ENCODE measurements at places on chromosomes 2 and 18. TPM values are rescaled to one million over a fixed set of nuclear protein-coding genes. Genes with fewer than 3 reads are reported as not detected.

DNA sequence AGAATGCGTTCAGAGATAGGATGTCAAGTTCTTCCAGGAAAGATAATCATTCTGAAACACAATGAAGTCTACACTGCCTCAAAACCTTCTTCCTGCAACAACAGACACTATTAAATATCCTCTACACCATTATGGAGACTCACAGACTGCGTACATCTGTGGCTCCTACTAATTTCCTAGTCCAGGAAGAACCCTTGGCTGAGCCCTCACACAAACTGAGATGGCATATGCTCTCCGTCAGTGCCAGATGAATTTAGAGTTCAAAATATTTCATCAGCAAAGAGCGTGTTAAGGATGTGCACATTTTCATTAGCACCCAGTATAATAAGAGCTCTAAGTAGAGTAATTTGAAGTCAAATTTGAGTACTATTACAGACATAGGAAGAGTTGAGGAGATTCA lies 117.2 kb downstream of the TCF4 start:
- no peak for DNase-seq

DNA sequence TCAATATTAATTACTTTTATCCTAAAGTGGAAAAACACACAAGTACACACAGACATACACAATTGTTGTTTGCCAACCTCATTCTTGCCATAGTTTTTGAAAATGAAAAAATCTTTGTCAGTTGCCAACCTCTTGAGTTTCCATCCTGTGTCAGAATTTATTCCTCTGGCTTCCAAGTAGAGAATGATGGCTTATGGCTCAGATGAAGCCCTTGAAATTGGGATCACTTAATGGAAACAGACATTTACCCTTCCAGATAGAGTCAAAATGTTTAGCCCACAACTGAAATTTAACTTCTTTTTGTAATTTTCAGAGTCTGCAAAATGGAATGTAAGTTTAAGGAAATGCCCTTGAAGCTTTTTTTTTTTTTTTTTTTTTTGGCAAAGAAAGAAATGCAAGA lies 321.6 kb upstream of the TNP1 start:
- DNase-seq = no peak

The R3HDM1 gene
- 81.3 TPM for total RNA-seq

GRCh38 chr2:174263997-174264396 lies 15.7 kb upstream of the OLA1 start:
- DNase-seq = no peak

GRCh38 chr18:38526922-38527321 lies 961.3 kb upstream of the CELF4 start:
- no peak for DNase-seq

DNA sequence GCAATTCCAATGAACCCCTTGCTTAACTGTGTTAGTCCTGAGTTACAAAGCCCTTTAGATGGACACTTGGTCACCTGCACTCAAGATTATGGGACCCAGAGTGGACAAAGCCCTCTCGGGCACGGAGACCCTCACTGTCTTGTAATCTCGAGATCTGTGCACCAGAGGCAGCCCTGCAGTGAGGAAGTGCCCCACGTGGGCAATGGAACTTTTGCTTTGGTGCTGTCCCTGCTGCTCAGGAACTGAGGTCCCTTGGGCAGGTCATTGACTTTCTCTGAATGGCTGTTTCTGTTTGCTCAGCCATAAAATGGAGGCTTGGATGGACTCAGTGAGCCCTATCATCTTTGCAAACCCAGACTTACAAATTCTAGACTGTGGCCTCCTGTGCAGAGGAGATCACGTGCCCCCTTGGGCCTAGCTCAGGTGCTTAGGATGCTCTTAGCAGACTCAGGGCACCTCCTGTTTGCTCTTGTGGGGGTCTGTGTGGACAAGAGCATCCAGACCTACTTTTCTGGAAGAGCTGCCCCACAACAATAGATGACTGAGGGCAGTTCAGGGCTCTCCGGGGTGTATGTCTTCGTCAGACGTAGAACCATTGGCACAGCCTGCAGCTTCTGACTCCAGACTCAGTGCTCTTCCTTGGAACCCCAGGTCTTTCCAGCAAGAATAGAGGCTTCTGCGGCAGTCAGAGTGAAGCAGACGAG lies 94.5 kb upstream of the HS6ST1 start:
- no peak for DNase-seq

The MOCOS gene
- 0.24 TPM for total RNA-seq

The DYSF gene
- total RNA-seq = 36.6 TPM

DNA sequence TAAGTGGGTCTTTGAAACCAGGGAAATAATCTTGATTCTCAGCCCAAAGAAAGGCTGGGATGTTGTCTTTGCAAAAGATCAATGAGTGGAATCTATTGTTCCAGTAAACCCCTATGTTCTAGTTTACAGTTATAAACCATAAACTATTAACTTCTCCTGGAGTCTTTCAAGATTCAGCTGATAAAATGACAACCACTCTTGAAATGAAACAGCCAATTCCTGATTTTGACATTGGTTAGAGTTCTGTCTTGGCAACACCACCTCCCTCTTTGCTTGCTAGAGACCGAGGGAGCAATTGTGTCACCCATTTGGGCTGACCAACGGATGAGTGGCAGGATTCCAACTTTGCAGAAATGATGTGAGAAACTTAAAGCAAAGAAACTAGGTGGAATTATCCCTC lies 746.9 kb downstream of the SLC4A3 start:
- DNase-seq = no peak

DNA sequence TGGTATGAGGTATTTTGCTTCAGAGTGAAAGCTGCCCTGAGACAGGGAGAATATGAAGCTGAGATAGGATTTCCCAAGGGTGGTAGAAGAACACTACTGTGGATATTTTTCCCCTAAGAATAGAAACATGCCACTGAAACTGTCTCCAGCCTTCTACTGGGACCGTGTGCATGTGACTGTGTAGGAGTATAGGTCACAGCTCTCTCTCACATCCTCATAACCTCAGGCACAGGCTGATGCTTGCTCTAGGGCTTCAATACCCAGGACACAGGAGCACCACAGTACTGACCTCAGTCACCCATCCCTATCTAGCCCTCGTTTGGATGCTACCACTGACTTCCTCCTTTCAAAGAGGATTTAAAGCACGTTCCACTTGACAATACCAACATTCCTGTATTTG lies 67.2 kb downstream of the REV1 start:
- DNase-seq = no peak

DNA sequence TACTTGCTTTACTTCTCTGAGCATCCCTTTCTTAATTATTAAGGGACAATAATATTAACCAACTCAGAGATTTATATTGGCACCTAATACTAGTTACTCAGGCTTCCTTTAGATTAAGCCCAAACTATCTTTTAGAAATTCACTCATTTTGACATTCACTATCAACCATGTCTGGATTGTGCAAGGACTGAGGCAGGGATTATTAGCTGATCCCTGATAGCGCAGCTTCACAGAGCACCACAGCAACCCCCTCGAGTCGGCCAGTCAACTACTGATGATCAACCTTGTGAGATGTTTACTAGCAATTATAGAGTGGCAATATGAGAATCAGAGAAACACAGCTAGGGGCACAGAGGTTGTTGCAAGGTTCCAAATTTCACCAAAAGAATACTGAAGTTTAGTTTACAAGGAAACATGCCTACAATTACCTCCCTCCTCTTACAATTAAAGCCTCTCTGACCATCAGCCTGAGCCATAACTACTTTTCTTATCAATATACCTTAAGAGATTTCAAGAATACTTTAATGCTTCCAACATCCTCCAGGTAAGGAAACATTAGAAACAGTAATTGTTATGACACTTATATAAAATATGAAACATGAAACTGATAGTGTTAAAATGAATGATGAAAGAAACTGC lies 191.6 kb downstream of the TCF4 start:
- DNase-seq = no peak

GRCh38 chr18:63844254-63844653 lies 43.3 kb upstream of the SERPINB2 start:
- no peak for DNase-seq

The CCBE1 gene
- total RNA-seq = not detected

DNA sequence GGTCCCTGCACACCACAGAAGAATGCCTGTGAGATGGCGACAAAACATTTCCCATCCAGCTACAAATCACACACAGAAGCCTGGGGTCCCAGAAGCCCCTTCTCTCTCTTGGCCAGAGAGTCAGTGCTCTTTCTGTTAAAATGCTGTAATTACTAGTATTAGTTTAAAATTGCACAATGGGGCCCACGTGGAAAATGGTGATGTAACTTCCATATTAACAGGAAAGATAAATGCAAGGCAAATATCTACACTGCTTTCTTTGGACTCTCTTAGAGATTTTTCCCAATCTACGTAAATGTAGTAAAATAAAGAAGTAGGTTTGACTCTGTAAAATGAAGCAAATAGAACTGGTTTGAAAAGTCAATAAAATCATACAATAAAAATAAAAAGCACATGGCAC lies 113.9 kb upstream of the TFCP2L1 start:
- DNase-seq = no peak

DNA sequence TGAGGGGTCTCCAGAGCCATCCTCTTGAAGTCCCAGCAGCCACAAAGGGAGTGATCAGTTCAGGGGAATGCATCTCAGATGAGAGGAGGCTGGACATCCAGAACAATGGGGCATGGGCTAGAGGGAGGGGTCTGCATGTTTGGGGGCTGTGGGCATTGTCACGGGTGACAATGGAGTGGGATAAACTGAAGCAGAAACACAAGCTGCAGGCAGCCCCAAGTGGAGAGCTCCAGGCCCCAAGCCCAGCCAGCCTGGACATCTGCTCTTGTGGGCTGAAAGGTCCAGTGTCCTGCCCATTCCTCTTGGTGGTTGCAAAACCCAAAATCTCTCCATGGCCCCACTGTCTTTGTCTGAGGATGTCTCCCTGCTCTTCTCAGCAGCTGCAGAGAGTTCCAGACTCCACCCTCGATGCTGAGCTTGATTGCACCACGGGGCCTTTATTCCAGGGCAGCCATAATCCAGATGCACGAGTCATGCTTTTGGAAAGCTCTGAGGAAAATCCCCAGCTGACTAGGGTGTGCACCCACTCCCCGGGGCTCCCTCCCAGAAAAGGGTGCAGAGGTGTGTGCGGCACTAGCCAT lies 149.4 kb downstream of the TNS1 start:
- no peak for DNase-seq

- DNase-seq = no peak
Measured at GRCh38 chr18:5073026-5073944, 123.8 kb downstream of the AKAIN1 start.

DNA sequence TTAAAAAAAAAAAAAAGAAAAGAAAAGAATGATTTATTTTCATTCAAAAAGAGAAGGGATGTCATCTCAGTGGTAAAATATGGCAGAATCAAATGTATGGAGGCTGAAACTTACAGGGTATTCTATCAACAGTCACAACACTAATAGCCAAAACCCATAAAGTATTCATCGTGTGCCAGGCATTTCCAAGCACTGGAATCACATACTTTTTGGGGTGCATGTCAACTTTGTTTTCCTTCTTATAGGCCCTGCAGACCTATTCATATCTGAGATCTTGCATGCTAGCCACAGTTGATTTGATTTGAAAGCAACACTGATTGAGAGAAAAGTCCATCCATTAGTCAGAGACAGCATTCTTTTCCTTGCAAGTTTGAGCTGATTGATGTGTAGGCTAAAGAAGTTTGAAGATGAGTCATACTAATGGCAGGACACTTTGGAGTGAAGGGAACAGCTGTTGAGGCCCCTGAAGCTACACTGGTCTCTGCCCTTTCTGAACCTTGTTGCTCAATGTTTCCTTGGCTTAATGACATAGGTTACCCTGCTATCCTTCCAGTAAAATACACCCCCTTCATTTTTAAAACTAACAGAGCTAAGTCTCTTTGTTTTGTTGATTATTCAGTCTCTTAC lies 22.0 kb downstream of the KATNAL2 start:
- no peak for DNase-seq

DNA sequence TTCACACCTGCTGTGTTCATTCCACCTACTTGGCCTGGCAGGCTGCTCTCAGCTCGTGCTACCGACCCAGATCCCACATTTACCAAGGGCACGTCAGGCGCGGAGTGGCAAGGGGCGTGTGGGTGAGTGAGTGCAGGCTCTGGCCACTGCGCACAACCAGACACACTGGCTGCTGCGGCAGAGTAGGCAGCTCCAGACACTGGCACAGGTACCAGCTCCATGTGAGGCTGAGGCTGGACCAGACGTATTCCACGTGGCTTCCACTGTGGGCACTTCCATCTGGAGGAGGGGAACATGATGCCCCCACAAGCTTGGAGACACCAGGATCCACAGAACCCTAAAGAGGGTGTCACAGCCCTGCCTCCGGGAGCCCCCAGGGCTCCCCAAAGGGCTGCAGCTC lies 74.6 kb upstream of the ZNF804A start:
- no peak for DNase-seq

The HNRNPLL gene
- 88.4 TPM for total RNA-seq

- DNase-seq = no peak
Measured at GRCh38 chr2:54081574-54081973, 33.8 kb upstream of the ACYP2 start.

DNA sequence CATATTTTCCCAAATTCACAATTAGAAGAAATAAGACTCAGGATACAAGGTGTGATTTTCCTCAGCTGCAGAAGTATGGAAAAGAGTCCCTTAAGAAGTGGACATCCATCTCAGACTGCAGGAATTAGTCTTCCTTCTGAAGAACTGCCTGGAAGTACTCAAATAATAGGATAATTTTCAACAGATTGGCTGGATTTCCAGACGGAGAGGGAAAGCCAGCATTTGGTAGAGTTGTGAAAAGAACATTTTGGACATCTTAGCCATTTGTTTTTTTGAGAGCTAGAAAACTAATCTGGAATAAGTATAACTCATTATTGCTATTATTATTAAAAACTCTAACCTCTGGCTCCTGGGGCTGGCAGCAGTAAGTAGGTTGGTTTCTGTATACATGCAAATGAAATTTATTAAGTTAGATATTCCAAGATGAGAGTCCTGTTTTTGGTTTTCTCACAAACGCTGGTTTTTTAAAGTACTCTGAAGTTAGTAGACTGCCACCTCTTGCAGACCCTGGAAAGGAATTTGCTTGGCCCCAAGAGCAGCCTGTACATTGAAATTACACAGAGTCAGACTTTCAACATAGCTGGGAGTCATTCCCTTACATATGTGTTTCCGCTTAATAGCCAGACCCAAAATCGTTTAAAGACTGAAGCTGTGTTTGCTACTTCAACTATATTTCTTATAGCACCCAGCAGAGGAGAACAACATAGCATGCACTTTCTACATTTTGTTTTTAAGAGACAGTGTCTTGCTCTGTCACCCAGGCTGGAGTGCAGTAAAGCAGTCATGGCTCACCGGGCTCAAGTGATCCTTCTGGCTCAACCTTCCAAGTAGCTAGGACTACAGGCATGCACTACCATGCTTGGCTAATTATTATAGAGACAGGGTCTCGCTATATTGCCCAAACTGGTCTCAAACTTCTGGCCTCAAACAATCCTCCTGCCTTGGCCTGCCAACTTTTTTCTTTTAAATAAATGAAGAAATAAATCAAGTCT lies 142.4 kb downstream of the THADA start:
- no peak for DNase-seq

- DNase-seq = no peak
Measured at GRCh38 chr2:173866874-173867618, 98.1 kb downstream of the SP3 start.

The INPP4A gene
- 150 TPM for total RNA-seq

Measured in natural killer cell treated with Interleukin-12 subunit alpha and Interleukin-12 subunit beta and Interleukin-15 and Interleukin-18, amount 100 ng/mL, for 72 hours (primary cell).